ENCODE measurements at places on chromosomes 2 and 18.

GRCh38 chr2:218904176-218904575 lies 23.5 kb downstream of the WNT10A start:
- DNase-seq, result no peak

DNA sequence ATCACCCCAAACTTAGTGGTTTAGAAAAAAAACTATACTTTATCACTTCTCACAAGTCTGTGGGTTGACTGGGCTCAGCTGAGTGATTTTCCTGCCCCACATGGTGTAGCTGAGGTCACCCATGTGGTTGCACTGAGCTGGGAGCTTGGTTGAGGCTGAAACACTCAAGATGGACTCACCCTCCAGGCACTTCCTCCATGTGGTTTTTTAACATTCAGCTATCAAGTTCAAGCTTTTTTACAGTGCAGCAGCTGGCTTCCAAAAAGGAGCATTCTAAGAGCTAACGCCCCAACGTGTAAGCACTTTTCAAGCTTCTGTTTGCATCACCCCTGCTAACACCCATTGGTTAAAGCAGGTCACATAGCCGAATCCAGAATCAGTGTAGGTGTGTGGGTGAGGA lies 105.9 kb upstream of the CREB1 start:
- no peak for DNase-seq

DNA sequence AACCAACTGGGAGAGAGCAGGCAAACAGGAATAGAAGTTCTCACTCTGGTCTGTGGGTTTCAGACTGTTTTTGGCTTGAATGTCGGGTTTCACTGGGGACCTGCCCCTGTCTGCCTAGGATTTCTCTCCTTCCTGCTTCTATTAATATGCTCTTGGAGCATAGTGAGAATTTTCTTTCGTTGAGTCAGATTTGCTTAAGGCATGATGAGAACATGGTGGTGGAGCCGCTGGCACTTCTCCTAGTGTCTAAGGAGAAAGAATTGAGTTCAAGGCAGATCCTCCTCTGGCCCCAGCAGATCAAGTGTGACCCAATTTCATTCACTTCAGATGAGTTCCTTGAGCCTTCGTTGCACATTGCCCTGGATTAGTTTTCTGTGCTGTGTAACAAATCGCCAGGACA lies 103.9 kb upstream of the HS6ST1 start:
- DNase-seq, result no peak

GRCh38 chr2:236021499-236022057 lies 146.6 kb downstream of the GBX2 start:
- no peak for DNase-seq

GRCh38 chr2:65395621-65396347 lies 36.6 kb downstream of the SPRED2 start:
- no peak for DNase-seq

DNA sequence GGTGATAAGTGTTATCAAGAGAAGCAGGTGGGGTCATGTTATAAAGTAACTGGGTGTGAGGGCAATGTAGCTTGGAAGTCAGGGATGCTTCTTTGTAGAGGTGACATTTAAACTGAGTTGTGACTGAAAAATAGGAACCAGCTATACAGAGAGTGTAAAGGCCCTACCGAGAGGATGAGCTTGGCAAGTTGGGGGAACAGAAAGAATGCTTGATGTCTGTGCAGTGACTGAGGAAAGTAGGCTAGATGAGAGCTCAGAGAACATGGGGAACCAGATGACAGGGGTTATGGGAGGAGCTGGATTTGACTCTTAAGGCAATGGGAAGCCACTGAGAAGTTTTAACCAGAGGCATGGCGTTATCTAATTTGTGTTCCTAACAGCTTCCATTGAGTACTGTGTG lies 115.3 kb downstream of the DOCK10 start:
- DNase-seq, result no peak

DNA sequence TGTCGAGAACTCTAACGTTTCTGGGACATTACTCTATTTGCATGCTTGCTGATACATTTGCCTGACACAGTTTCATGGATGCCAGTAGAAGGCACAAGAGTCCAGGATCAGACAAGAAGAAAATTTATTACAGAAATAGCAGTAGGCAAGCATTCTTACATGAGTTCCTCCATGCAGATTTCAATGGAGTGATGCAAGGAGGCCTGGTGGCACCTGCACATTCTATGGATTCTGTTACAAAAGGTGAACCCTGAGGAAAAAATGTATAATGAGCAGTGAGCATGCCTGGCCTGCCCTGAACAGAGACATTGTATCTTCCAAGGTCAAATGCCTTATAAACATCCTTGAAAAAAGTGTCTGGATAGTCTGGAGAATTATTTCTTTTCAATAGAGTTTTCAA lies 142.9 kb downstream of the DSEL start:
- DNase-seq, result no peak
